ENCODE measurements at places on chromosomes 2 and 18. TPM values are rescaled to one million over a fixed set of nuclear protein-coding genes. Genes with fewer than 3 reads are reported as not detected.

GRCh38 chr2:175698061-175698460 lies 304.0 kb downstream of the LNPK start:
- H3K4me1 ChIP-seq, result no peaks in the 10 kb centered on the region
- H3K36me3 ChIP-seq, result no peaks in the 10 kb centered on the region
- no peak for DNase-seq

Gene RASGRP3
- total RNA-seq, result not detected

GRCh38 chr2:147416099-147416498 lies 428.7 kb upstream of the ACVR2A start:
- H3K4me3 ChIP-seq, result no peak overlapping the region
- H3K4me1 ChIP-seq, result no peaks in the 10 kb centered on the region
- H3K27ac ChIP-seq, result no peak overlapping the region
- H3K27me3 ChIP-seq, result no peaks in the 10 kb centered on the region

Gene AP1S3
- total RNA-seq, result 23.0 TPM

DNA sequence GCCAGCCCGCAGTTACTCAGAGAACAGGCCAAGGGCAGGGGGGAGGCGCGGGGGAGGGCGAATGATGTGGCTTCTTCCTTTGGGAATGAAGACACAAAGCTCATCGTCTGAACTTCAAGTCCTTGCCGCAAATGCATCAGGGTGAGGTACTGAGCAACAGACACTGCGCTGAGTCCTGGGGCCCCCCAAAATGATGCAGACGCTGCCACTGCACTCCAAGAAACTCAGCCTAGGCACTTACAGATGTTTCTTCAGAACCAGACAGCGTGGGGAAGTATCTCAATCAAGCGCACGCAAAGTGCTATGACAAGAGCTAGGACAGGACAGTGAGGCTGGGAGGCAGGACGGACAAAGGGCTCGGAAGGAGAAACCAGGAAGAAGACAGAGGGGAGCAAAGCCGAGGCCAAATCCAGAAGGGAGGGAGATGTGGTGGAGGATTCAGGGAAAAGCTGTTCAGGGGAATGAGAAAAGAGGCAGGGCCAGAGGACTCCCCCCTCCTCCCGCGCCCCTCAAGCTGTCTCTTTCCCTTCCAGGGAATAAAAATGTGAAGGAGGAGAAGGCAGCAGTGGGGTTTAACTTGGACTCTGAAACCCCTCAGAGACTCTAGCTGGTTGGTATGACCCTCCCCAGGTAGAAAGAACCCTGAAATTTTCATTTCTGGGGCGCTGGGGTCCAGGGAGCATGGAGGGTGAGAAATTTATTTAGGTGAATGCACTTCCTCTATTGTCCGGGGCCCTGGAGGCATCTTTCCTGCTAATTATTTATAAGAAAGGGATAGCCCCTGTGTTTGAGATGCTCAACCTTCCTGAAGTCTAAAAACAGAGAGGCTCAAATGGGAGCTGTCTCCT lies 34.9 kb downstream of the CIB4 start:
- no peak overlapping the region for H3K4me3 ChIP-seq
- no peaks in the 10 kb centered on the region for H3K4me1 ChIP-seq
- no peak for DNase-seq
- H3K36me3 ChIP-seq, result no peaks in the 10 kb centered on the region
- no peaks in the 10 kb centered on the region for H3K27me3 ChIP-seq
- H3K27ac ChIP-seq, result no peak overlapping the region

GRCh38 chr2:27903649-27904404 lies 13.3 kb downstream of the BABAM2 start:
- H3K27me3 ChIP-seq, result no peaks in the 10 kb centered on the region
- no peaks in the 10 kb centered on the region for H3K36me3 ChIP-seq
- no peak overlapping the region for H3K4me3 ChIP-seq
- DNase-seq, result no peak
- no peak overlapping the region for H3K27ac ChIP-seq

- no peaks in the 10 kb centered on the region for H3K36me3 ChIP-seq
- no peak for DNase-seq
These were observed 93.3 kb downstream of the MARCHF4 start for GRCh38 chr2:216279031-216279430.

DNA sequence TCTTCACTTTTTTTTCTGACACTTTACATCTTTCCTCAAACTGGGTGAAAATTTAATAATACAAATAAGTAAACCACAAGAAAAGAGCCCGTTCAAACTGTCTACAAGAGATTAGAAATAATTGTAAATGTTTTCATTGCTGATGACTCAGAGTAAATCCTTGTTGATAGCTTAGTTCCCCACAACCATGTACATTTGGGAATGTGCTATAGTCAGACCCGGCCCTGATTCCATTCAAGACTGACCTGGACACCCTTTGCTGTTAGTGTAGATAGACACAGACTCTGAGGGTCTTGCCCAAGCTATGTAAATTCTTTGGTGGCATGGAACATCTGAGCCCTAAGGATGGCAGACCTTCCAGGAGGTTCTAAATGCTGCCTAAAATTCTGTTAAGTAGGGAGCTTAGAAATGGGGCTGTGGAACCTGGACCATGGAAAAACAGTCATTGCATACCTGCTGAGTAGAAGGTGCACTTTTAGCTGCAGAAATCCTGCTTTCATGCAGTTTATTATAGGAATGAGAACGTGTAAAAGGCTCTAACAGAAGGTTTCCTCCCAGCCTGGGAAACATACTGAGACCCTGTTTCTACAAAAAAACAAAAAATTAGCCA lies 3.7 kb downstream of the MALT1 start:
- no peak for DNase-seq
- no peaks in the 10 kb centered on the region for H3K36me3 ChIP-seq
- no peaks in the 10 kb centered on the region for H3K27me3 ChIP-seq
- no peak overlapping the region for H3K27ac ChIP-seq

Gene USP14
- total RNA-seq, result 134 TPM

DNA sequence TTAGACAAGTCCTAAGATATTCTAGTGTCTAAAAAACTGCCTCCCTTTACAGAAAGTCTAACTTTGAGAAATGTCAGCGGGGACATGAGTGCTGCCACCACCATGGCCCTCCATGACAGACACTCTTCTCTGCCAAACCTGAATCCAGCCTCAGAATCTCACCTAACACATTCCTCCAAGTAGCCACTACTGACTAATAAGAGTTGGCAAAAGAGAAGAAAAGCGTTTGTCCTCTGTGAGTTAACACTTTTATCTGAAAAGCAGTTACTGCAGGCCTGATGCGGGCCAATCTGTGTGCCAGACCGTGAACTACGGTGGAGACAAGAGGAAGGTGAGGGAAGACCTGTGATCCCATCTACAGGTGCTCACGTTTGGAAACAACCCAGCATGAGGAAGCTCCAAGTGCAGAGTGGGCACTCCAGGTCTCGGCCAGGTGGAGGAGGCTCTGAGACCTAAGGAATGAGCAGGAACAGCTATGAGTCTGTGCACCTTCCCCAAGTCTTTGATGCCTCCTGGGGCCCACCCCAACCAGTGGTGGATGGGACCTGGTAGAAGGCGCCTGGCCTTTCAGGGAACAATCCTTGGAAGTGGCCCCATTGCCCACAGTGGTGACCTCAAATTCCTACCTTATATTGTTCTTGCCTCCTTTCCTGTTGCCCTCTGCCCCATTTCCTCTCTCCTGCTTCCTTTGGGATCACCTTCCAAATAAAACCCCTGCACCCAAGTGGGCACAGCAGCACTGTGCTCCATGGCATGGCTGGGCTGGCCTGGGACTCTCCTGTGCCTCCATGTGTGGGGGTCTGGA lies 91.6 kb downstream of the BIN1 start:
- H3K4me1 ChIP-seq, result no peaks in the 10 kb centered on the region
- H3K27me3 ChIP-seq, result peaks cover 33% of the 10 kb centered on the region
- H3K27ac ChIP-seq, result no peak overlapping the region
- H3K4me3 ChIP-seq, result no peak overlapping the region

- H3K36me3 ChIP-seq, result peaks cover 7% of the 10 kb centered on the region
- H3K4me1 ChIP-seq, result peaks cover 12% of the 10 kb centered on the region
- H3K4me3 ChIP-seq, result no peak overlapping the region
- no peak for DNase-seq
These were observed 59.9 kb downstream of the ADI1 start for GRCh38 chr2:3459185-3460015.

DNA sequence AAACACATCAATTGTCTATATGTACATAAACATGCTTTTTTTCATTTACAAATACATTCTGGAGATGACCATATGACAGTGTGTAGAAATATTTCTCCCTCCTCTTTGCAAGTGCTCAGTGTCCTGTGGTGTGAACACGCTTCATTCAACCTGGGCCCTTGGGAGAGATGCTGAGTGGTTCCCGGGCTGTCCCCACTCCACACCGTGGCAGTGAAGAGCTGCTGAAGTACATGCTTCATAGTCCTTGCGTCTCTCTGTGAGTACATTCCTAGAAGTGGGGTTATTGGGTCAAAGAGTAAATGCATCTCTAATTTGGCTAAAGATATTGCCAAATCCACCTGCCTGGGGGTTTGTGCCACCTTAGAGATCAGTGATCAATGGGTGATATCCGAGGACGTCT lies 6.5 kb upstream of the GPR35 start:
- no peaks in the 10 kb centered on the region for H3K27me3 ChIP-seq
- H3K36me3 ChIP-seq, result no peaks in the 10 kb centered on the region
- H3K27ac ChIP-seq, result no peak overlapping the region
- DNase-seq, result no peak
- no peak overlapping the region for H3K4me3 ChIP-seq

Gene ALKAL2
- not detected for total RNA-seq

All from A673 (cell line).